WTC11 (cell line): ENCODE measurements at places on chromosomes 12 and 14. TPM values are rescaled to one million over a fixed set of nuclear protein-coding genes. Genes with fewer than 3 reads are reported as not detected.

RNASE4 gene
- 1.0 to 2.8 TPM (median 2.4 TPM) in 3 replicates for total RNA-seq

KRT82 gene
- not detected in 3 replicates for total RNA-seq

CHGA gene
- 8.5 to 17.2 TPM (median 17.1 TPM) in 3 replicates for total RNA-seq

NFYB gene
- 33.0 to 36.0 TPM (median 34.6 TPM) in 3 replicates for total RNA-seq

TAS2R31 gene
- 1.2 to 2.0 TPM (median 1.9 TPM) in 3 replicates for total RNA-seq

FSCB gene
- not detected in 3 replicates for total RNA-seq

BIN2 gene
- total RNA-seq, result 0.14 to 0.44 TPM (median 0.20 TPM) in 3 replicates

MYF5 gene
- total RNA-seq, result not detected in 3 replicates

RNASE1 gene
- 3.4 to 6.2 TPM (median 4.7 TPM) in 3 replicates for total RNA-seq

MYO1A gene
- 0.32 to 0.87 TPM (median 0.71 TPM) in 3 replicates for total RNA-seq

DCN gene
- 2.0 to 7.4 TPM (median 3.4 TPM) in 3 replicates for total RNA-seq

BCAT1 gene
- total RNA-seq, result 239 to 267 TPM (median 240 TPM) in 3 replicates

OR4E2 gene
- total RNA-seq, result not detected in 3 replicates

TAS2R14 gene
- 1.1 to 1.3 TPM (median 1.1 TPM) in 3 replicates for total RNA-seq

BATF gene
- total RNA-seq, result 0.73 TPM in 1 of 3 replicates, not detected in the others
